NCI-H510A (cell line): ENCODE measurements at places on chromosomes 5 and 9.

GRCh38 chr5:83306572-83307241 lies 164.8 kb upstream of the VCAN start:
- no peak for DNase-seq

DNA sequence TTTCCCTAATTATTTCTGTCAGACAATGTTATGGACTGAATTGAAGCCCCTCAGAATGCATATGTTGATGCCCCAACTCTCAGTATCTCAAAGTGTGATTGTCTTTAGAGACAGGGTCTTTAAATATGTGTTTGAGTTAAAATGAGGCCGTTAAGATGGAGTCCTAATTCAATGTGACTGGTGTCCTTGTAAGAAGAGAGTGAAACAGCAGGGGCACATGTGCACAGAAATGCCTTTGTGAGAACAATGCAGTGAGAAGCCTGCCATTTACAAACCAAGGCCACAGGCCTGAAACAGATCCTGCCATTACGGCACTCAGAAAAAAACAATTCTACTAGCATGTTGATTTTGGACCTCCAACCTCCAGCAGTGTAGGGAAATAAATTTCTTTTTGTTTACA lies 483.0 kb upstream of the DMAC1 start:
- no peak for DNase-seq

GRCh38 chr5:99724732-99725290 lies 796.0 kb upstream of the CHD1 start:
- no peak for DNase-seq

DNA sequence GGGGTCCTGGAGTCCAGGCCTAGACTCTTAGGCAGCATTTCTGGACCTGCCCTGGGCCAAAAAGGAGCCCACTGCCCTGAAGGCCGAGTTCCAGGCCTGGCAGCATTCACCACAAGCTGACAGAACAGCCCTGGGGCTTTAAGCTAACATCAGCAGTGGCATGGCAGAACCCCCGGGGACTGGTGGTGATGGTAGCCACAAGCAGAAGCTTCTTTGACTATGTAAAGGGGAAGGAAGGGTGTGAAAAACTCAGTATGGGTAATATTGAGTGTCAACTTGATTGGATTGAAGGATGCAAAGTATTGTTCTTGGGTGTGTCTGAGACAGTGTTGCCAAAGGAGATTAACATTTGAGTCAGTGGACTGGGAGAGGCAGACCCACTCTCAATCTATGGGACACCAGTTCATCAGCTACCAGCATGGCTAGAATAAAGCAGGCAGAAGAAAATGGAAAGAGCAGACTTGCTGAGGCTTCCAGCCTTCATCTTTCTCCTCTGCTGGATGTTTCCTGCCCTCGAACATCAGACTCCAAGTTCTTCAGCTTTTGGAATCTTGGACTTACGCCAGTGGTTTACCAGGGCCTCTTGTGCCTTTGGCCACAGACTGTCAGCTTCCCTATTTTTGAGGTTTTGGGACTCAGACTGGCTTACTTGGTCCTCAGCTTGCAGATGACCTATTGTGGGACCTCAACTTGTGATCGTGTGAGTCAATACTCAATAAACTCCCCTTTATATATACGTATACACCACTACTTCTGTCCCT lies 661.0 kb upstream of the C9orf72 start:
- DNase-seq = no peak

DNA sequence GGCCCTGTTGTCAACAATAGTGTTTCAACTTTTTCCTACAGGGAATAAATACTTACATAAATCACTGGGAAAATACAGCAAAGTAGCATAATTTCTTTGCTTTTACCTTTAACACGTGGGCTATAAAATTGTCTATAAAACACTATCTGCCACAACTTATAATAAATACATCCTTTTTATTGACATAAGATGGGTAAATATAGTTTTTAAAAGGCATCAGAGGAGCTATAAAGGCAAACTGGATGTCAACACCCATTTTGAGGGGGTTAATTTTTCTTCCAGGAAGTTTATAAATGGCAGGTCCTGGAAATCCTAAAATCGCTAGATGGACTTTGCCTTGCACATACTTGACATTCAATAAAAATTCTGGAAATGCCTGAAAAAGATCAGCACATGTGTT lies 358.0 kb downstream of the PDE4D start:
- no peak for DNase-seq

- no peak for DNase-seq
These were observed 4.3 kb downstream of the BBLN start for GRCh38 chr9:128164307-128164885.

- no peak for DNase-seq
These were observed 570.7 kb downstream of the CAAP1 start for GRCh38 chr9:26321935-26322334.

DNA sequence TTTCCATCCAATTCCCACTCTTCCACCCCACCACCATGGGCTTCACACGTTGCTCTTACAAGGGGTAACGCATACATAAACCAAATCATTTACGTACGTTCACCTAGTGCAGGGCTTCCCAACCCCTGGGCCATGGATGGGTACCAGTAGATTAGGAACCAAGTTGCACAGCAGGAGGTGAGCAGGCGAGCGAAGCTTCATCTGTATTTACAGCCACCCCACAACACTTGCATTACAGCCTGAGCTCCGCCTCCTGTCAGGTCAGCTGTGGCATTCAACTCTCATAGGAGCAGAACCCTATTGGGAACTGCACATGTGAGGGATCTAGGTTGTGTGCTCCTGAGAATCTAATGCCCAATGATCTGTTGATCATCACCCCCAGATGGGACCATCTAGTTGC lies 82.3 kb downstream of the CEMIP2 start:
- no peak for DNase-seq

DNA sequence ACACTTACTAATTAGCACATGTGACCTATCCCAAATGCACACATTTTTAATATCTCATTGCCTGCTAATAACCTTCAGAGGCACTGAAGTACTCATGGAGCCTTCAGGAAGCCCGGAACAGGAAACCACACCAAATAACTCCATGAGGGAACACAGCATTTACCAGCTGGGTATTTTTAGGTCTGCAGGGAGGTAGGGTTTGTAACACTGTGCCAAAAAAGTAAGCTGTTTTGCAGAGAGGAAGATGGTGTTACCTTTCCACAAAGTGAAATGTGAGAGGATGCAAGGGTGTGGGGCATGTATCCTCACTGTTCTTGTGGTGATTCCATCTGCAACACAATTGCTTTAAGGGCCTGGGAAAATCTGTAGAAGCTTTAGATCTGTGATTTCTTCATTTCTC lies 64.4 kb downstream of the NUDT12 start:
- no peak for DNase-seq

GRCh38 chr5:102532123-102532522 lies 33.3 kb upstream of the SLCO6A1 start:
- no peak for DNase-seq

DNA sequence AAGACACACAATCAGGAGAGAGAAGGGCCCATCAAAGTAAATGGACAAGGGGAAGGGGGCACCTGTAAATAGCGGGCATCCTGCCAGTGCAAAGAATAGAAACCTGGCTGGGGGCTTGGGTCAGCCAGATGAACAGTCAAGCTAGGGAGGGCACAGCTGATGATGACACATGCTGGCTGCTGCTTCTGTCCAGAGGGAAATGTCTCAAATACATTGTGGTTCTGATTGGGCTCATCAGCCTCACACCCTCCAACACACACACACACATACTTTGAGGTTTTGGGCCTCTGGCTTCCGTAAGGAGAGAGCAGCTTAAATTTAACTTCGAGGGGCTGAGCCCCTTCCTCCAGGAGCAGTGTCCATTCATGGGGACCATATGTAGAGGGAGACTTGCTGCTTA lies 27.6 kb upstream of the SPATA31E1 start:
- DNase-seq = no peak

DNA sequence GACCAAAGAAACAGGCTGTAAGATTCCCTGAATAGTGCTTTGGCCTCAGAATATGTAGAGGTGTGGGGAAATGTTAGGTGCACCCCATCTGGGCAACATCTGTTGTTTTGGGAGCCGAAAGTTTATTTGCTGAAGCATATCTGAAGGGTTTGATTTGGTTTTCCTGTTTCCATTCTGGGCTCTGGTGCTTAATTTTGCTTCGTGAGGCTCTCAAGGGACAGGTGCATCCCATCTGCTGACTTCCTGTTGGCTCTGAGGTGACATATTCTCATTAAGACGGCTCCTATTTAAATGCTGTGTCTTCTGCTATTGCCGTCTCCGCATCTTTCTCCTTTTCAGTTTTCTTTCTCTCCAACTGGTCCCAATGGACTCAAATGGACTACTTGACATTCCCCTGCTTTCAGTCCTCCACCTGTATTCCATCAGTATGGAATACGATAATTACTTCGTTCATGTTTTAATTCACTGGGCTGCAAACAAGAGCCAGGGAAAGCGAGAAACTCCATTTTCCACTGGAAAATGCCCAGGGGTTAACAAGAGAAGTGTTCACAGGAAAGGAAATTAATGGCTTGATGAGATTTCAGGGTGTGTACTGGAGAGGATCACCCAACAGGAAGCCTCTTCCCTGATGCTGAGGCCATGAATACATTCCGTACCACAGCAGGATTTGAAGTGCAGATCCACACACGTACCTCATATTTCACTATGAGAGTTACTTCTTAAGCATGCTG lies 104.0 kb downstream of the MTX3 start:
- DNase-seq = no peak

DNA sequence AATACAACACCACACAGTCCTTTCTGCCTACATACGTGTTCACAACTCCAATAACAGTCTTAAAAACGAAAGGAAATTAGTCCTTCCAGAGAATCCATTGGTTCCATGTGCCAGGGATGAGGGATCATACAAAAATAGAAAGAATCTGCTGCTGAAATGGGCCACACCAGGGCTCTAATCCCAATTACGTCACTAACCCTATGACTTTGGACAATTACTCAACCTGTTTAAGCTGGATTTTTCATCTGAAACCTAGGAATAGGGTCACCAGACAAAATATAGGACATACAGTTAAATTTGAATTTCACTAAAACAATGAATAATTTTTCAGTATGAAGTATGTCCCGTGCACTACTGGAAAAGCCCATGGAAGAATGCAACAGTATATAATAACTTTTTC lies 264.7 kb downstream of the YTHDC2 start:
- DNase-seq = no peak

DNA sequence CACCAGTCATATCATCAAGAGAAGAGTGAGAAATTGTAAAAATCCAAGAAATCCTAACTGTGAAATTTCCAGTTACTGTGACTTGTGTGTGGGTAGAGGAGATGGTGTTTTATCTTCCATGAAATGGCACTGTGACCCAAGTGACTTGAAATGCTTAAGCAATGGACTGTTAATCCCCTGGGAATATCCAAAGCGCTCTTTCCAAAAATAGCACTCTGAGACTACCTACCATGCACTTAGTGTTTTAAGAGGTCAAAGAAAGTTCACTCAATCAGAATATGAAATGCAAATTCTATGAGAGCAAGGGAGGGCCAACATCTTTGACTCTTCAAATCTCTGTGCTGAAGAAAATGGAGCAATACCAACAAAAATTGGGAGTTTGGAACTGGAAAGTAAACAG lies 244.0 kb downstream of the GABRB2 start:
- DNase-seq = no peak

- DNase-seq = no peak
These were observed 9.2 kb downstream of the POC5 start for GRCh38 chr5:75707911-75708509.

DNA sequence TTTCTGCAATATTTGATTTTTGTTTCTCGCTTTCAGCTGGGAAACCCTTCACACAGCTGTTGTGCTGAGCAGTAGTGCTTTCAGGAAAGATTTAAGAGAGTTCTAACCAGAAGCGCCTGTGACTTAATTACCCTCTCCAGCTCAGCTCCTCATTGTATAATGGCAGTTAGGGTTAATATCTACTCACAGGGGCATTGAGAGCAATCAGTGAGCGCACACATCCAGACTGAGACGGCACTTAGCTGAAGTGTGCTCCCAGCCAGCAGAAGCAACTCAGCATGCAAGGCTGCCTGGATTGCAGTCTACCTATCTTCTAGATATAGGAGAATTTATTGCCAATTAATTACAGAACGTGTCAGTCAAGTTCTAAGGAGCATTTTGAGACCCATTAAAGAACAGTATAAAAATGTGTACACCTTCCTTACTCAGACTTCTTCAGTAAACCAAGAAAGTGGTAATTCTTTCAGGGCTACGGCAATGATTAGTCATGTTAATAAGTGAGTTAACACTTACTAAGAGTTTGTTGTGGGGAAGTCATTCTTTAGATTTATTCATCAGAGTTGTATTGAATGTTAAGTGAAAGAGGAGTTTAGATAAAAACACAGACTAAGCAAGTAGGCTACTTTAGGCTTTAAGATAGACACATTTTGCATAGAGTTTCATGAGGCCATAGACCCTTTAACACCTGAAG lies 111.7 kb upstream of the PCAT7 start:
- DNase-seq = peak; percentile 5

- no peak for DNase-seq
These were observed 10.4 kb upstream of the BTF3 start for GRCh38 chr5:73487815-73488214.

- no peak for DNase-seq
These were observed 194.8 kb downstream of the AUH start for GRCh38 chr9:91166796-91167366.

GRCh38 chr5:141989720-141990119 lies 20.8 kb downstream of the RNF14 start:
- no peak for DNase-seq

- no peak for DNase-seq
These were observed 698 bp upstream of the CACNA1B start for GRCh38 chr9:137876781-137877386.
